ENCODE measurements at places on chromosomes 7 and 10. TPM values are rescaled to one million over a fixed set of nuclear protein-coding genes. Genes with fewer than 3 reads are reported as not detected.
A peak's percentile ranks its signal among the peaks of the same experiment; 100 is the strongest.

- DNase-seq: no peak
Measured at GRCh38 chr10:122554131-122555036, 6.2 kb upstream of the DMBT1 start.

DNA sequence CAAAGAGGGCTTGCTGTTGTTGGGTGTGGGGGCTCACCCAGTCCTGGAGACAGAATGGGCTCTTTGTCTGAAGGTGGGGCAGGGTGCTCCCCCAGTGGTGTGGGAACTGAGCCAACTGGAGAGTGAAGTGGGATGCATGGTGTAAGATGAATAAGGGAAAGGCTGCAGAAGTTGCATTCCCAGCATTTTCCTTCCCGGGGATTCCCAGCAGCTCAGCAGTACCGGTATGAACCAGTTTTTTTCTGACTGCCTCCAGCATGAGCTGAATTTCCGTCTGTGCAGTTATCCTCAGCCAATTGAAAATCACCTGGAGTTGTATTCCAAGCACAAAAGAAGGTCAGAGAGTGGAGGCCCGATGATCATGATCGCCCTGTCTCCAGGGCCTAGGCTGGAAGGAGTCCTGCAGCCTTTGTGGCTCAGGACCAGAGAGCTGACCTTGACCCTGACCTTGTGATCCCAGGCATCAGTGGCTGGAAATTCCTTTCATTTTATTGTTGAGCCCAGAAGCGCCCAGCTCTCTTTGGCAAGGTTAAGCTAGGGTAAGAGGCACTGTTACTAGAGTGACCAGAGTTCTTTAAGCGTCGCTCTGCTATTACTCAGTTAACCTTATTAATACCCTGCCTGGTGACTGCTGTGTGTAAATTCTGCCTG is 33.4 kb downstream of the OGDH start:
- DNase-seq: no peak

DNA sequence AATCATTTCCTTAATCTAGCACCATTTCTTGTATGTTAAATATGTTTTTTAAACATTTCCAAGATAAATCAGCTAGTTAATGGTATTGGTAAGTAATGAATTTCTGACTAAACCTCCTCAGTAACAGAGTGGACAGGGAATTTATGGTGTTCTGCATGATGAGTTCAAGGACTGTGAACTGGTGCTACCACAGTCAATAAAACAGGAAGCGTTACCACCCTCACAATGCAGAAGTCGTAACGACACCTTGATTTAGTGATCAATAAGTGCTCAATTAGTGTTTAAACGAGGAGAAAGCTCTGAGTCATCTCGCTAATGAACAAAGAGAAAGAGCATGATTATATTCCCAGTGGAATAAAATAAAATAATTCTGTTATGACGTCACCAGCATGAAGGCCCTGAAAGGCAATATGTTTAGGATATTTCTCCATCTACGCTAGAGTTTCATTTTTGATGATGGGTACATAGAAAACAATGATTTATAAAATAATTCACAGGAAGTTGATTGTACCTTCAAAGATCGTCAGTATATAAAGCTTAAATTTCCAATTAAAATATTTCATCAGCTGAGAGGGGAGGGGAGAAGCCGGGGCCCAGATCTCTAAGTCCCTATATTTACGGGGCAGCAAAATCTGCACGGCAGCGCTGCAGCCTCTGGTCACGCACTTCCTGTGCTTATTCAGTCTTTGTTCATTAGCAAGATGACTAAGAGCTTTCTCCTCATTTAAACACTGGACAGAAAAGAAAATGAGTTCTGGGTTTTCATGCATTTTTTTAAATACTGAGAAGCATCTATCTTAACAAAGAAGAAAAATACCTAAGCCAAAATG is 400.5 kb downstream of the PTPRN2 start:
- DNase-seq: no peak

Gene CEP55
- total RNA-seq: 1.4 TPM

- peak; percentile 58 for DNase-seq
Measured at GRCh38 chr10:5601826-5602495, 64.4 kb downstream of the ASB13 start.

All from aorta (tissue), 5 donors.